ENCODE measurements at places on chromosomes 6 and 20. TPM values are rescaled to one million over a fixed set of nuclear protein-coding genes. Genes with fewer than 3 reads are reported as not detected.

Gene ARHGAP40
- total RNA-seq: not detected

Gene VSX1
- total RNA-seq: 0.93 TPM

Gene TTI1
- 22.3 TPM for total RNA-seq

Gene SLC17A2
- total RNA-seq: not detected

Gene BMP2
- 0.24 TPM for total RNA-seq

Gene LZTS3
- 5.6 TPM for total RNA-seq

Gene IL17A
- total RNA-seq: not detected

Gene TP53TG5
- not detected for total RNA-seq

Gene KCNK5
- total RNA-seq: 1.3 TPM

Gene TOP1
- total RNA-seq: 207 TPM

Gene GJA10
- total RNA-seq: not detected

Gene VIP
- total RNA-seq: not detected

Gene PTCHD4
- total RNA-seq: 0.05 TPM

Gene GPLD1
- total RNA-seq: 0.81 TPM

Gene MYT1
- total RNA-seq: 0.22 TPM

Gene E2F3
- total RNA-seq: 10.4 TPM

Gene EPPIN
- not detected for total RNA-seq

Gene PARD6B
- total RNA-seq: 3.6 TPM

Gene TCF15
- total RNA-seq: not detected

Gene FERMT1
- total RNA-seq: 16.5 TPM

Gene CPXM1
- total RNA-seq: not detected

Gene BCAS1
- total RNA-seq: 0.37 TPM

Gene ENPP4
- 0.31 TPM for total RNA-seq

Gene RNF39
- total RNA-seq: 0.05 TPM

Gene SAMD5
- total RNA-seq: 0.39 TPM

Gene GPX5
- total RNA-seq: not detected

Gene MTFR2
- 12.0 TPM for total RNA-seq
